Mononuclear cell (primary cell): ENCODE measurements at places on chromosomes 1 and 21. TPM values are rescaled to one million over a fixed set of nuclear protein-coding genes. Genes with fewer than 3 reads are reported as not detected.

SYCP1 gene
- not detected for total RNA-seq

PCBP3 gene
- 2.2 TPM for total RNA-seq

KRTAP19-1 gene
- total RNA-seq: not detected

LMOD1 gene
- total RNA-seq: not detected

KRTAP7-1 gene
- total RNA-seq: not detected

CFHR5 gene
- not detected for total RNA-seq

OR2T3 gene
- 0.42 TPM for total RNA-seq

RCSD1 gene
- total RNA-seq: 64.1 TPM

PGLYRP4 gene
- not detected for total RNA-seq

CELA2B gene
- total RNA-seq: not detected

APCS gene
- total RNA-seq: not detected

CFHR4 gene
- total RNA-seq: not detected

TEDDM1 gene
- total RNA-seq: not detected

SPATA17 gene
- under 0.01 TPM for total RNA-seq

LIN28A gene
- total RNA-seq: not detected

BRDT gene
- not detected for total RNA-seq

CFHR3 gene
- total RNA-seq: not detected
